ENCODE measurements at places on chromosomes 1 and 21.
A peak's percentile ranks its signal among the peaks of the same experiment; 100 is the strongest.

GRCh38 chr1:64546013-64546412, 76.1 kb downstream of the CACHD1 start:
- no peak for DNase-seq

- DNase-seq = no peak
Observed at GRCh38 chr1:33713058-33713877, 150.6 kb upstream of the HMGB4 start.

- peak; percentile 11 for DNase-seq
Observed at GRCh38 chr1:106022312-106022902, 1034.1 kb upstream of the PRMT6 start.

- DNase-seq = no peak
Observed at GRCh38 chr21:31293986-31294385, 50.1 kb downstream of the TIAM1 start.

DNA sequence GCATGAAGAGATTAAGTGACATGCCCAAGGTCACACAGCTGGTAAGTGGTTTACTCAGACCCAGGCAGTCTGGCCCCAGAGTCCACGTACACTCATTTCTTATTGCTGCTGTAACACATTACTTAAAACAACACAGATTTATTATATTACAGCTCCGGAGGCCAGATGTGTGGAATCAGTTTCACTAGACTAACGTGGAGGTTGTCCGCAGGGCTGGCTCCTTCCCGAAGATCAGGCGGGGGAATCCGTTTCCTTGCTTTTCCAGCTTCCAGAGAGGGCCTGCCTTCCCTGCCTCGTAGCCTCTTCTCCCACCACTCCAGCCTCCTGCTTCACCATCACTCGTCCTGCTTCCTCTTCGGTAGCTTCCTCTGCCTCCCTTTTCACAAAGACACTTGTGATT, 81.2 kb downstream of the KCNN3 start:
- DNase-seq = no peak

- DNase-seq = no peak
Observed at GRCh38 chr1:76083189-76083588, 8.6 kb downstream of the ST6GALNAC3 start.

DNA sequence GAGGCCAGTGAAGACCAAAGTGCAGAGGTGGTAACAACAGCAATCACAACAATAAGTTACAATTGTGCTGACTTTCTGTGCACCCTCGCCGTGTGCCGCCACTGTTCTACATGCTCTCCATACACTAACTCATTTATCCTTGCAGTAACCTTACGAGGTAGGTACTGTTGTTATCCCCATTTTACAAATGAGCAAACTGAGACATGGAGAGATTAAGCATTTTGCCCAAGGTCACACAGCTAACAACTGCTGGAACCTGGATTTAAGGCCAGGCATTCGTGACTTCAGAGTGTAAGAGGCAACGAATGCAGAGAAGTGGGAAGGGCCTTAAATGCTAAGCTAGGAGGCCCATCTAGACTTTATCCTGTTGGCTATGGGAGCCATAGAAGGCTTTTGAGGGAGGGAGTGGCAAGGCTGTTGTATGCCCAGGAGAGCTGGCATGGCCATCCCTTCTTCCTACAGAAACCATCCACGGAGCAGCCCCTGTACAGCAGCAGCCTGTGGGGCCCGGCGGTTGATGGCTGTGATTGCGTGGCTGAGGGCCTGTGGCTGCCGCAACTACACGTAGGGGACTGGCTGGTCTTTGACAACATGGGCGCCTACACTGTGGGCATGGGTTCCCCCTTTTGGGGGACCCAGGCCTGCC, 36.6 kb downstream of the AZIN2 start:
- DNase-seq = no peak

GRCh38 chr1:206727981-206728696, 42.4 kb upstream of the IL19 start:
- peak; percentile 14 for DNase-seq

GRCh38 chr1:2300004-2300771, 72.1 kb downstream of the SKI start:
- no peak for DNase-seq

DNA sequence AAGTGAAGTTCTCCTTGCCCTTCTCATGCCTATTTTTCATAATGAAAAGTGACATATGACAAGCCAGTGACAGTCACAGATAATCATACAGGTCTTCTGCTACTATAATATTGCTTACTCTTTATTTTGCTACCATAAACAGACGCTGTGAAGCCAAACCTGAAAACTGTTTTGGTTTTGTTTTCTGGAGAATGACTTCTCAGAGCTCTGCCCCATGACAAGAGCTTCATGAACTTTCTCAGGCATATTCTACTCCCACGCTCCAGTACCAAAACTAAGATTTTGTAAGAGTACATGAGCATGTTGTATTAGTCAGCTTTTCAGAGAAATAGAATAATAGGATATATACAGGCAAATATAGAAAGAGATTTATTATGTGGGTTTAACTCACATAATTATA, 64.3 kb upstream of the VTCN1 start:
- DNase-seq = no peak

DNA sequence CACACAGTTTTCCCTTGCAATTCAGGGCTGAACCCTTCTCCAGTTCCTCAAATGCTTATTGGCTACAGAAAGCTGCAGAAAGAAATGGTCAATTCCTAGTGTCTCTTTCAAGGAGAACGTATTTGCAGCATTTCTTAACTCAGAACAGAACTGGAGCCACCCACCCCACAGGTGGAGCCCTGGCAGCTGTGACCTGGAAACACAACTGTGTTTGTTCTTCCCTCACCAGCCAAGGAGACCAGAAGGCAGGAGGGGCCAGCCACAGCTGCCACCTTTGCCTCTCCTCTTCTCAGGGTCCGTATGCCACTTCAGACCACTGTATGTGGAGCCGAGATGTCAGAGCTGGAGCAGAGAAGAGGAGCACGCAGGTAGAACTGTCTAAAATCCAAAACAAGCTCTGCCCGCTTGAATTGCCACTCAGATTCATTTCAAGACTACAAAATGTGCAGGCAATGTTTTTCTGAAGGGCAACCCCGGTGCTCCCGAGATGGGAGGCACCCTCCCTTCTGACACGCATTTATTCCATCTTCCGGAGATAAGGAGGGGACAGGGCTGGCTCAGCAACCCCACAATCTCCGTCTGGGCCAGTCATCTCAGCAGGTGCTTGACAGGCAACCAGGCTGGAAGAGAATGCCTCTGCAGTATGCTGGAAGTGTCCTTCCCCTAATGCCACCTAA, 16.7 kb downstream of the CD247 start:
- DNase-seq = no peak

GRCh38 chr1:16143005-16143565, 12.8 kb downstream of the EPHA2 start:
- DNase-seq = no peak

DNA sequence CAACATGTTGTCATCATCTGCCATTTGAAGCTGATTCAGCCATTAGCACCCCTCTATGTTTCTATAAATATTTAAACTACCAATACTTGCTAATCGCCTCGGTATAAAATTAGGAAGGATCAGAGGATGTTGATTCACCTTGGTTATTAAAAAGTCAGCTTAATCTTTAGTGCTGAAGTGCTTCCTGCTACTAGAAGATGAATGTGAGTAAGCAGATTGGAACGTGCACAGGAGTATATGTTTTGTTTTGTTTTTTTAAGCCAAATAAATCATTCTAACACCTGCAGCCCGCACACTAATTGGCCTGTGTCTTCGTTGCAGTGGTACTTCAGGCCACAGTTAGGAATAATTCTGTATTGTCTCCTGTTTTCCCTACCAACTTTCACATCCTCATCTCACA, 485.7 kb downstream of the AJAP1 start:
- DNase-seq = no peak

- no peak for DNase-seq
Observed at GRCh38 chr1:94590203-94591137, 48.9 kb upstream of the F3 start.

- no peak for DNase-seq
Observed at GRCh38 chr1:176989754-176990153, 174.8 kb downstream of the ASTN1 start.

All from NCI-H1694 treated with DMSO at 0.1 percent for 48 hours (cell line).